CD4-positive, alpha-beta memory T cell (primary cell): ENCODE measurements at places on chromosomes 1 and 21. TPM values are rescaled to one million over a fixed set of nuclear protein-coding genes. Genes with fewer than 3 reads are reported as not detected.

- peaks cover 44% of the 10 kb centered on the region for H3K36me3 ChIP-seq
- H3K4me3 ChIP-seq, result no peak overlapping the region
- DNase-seq, result no peak
- H3K27ac ChIP-seq, result no peak overlapping the region
- H3K27me3 ChIP-seq, result no peaks in the 10 kb centered on the region
Observed at GRCh38 chr21:36337099-36337509, 17.1 kb downstream of the MORC3 start.

- H3K4me3 ChIP-seq, result no peak overlapping the region
- H3K36me3 ChIP-seq, result no peaks in the 10 kb centered on the region
- no peaks in the 10 kb centered on the region for H3K27me3 ChIP-seq
- H3K4me1 ChIP-seq, result peaks cover 2% of the 10 kb centered on the region
Observed at GRCh38 chr1:212231372-212231771, 53.8 kb upstream of the PPP2R5A start.

- peaks cover 18% of the 10 kb centered on the region for H3K4me1 ChIP-seq
- DNase-seq, result peak; percentile 40
- H3K27me3 ChIP-seq, result no peaks in the 10 kb centered on the region
Observed at GRCh38 chr1:193104502-193104906, 710 bp downstream of the GLRX2 start.

DNA sequence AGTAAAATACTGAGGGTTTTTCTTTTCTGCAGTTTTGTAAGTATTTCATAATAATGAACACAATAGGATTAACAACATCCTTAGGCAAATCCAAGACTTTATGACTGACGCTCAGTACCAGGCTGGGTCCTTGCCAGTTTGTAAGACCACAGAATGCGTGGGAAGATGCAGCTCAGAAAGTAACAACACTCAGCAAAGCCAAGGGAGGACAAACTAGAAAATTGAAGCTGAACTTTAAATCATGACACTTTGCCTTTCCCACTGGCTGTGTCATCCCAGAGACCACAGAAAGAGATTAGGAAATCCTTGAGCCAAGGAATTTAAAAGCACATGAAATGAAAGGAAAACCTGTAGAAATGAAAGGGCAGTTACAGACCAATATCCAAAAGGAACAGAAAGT, 426.3 kb upstream of the CHRM3 start:
- DNase-seq, result no peak
- H3K4me3 ChIP-seq, result no peak overlapping the region
- no peaks in the 10 kb centered on the region for H3K36me3 ChIP-seq
- H3K4me1 ChIP-seq, result no peaks in the 10 kb centered on the region
- H3K27me3 ChIP-seq, result no peaks in the 10 kb centered on the region

DNA sequence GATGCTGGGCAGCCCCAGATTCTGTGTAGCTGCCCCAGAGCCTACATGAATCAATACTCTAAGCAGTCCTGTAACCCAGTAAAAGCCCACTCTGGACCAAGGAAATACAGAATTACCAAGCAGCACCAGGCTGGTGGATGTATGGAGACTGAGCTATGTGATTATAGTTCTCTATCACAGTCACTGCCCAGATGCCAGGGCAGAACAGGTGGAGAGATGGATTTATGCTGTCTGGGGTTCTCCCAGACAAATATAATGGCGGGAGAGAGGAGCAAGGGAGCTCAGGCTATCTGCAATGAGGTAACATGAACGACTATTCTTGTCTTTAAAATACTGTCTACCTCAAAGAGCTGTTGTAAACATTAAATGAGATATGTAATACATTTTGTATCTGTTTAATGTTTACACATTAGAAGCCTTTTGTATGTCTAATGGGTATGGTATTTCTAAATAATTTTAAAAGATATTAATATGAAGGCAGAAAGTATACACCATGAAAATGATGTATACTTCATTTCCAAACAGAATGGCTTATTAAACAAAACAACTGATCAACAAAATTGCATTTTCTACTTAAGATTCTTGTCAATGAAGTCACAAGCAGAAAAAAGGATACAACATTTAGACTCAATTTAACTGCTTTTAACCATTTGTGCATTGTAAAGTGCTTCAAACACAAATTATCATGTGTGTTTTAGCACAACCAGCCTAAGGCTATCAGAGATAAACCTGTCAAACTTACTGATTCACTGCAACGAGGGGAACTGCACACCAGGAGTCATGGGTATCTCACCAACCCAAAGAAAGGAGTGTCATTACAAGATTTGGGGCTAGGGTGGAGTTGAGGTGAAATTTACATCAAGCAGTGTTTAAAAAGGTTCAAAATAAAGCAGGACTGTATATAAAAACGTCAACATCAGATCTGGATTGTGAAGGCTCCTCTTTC, 3.0 kb downstream of the SDE2 start:
- peaks cover 68% of the 10 kb centered on the region for H3K4me1 ChIP-seq
- no peaks in the 10 kb centered on the region for H3K27me3 ChIP-seq
- peak overlapping the region; percentile 6 for H3K27ac ChIP-seq

DNA sequence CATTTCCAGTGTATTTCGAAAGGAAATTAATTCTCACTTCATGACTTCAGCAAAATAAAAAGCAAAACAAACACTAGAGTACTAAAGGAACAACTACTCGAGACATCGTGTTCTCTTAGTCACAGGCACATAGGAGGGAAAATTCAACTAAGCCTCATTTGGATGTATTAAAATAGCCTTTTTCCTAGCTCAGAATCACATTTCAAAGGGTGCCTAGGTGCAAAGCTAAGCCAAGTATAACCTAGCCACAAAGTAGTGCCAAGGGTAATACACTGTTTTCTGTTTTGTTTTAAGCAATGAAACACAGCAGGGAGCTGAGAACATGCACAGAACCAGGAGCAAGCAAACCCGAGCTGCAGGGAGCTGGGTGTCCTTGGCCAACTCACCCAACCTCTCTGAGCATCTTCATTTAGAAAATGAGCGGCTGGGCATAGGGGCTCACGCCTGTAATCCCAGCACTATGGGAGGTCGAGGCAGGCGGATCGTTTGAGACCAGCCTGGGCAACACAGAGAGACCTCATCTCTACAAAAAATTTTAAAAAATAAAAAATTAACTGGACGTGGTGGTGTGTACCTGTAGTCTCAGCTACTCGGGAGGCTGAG, 26.6 kb upstream of the ACBD6 start:
- H3K4me1 ChIP-seq, result no peaks in the 10 kb centered on the region
- no peak overlapping the region for H3K4me3 ChIP-seq
- H3K27ac ChIP-seq, result no peak overlapping the region
- H3K36me3 ChIP-seq, result no peaks in the 10 kb centered on the region
- no peaks in the 10 kb centered on the region for H3K27me3 ChIP-seq

- DNase-seq, result no peak
- no peaks in the 10 kb centered on the region for H3K27me3 ChIP-seq
- H3K4me3 ChIP-seq, result no peak overlapping the region
- no peaks in the 10 kb centered on the region for H3K4me1 ChIP-seq
- H3K36me3 ChIP-seq, result no peaks in the 10 kb centered on the region
Observed at GRCh38 chr1:175353066-175353465, 160.5 kb upstream of the KIAA0040 start.

DNA sequence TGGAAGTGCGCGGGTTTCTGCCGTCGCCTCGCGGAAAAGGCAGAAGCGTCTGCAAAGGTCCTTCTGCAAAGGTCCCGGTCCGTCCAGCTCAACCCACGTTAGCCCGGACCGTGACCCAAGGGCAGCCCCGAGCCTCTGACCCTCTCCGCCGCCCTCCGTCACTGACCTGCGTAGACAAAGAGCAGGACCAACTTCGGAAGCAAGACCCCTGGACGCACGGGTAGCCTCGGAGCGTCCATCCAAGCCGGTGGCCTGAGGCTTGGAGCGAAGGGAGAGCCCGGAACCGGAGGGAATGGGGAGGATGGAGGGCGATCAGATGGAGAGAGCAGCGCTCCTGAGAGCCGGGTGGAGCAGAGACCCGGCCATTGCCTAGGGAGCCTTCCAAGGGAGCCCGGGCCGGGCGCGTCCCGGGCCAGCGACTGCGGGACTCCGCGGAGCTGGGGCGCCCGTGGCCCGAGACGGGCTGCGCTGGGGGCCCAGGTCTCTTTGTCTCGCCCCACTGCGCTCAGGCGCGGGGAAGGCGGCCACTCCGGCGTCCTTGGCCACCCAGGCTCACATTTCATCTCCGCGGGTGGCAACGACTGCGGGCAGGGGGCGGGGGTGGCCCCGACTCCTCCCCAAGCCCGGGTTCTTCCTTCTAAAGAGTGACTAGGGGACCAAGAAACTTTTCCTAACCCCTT, at the start of gene CYYR1:
Gene CYYR1, minus strand, starts transcription at position 585 of the 680 bp plus-strand sequence. Its CDS starts 346 bp downstream, at position 239.
- H3K27ac ChIP-seq, result no peak within 1 kb of the TSS
- H3K36me3 ChIP-seq, result no peaks in the 10 kb centered on the region
- no peaks in the 10 kb centered on the region for H3K4me1 ChIP-seq
- no peaks in the 10 kb centered on the region for H3K27me3 ChIP-seq

- no peaks in the 10 kb centered on the region for H3K27me3 ChIP-seq
- no peak overlapping the region for H3K4me3 ChIP-seq
- no peak for DNase-seq
Observed at GRCh38 chr1:111629190-111629954, 9.8 kb downstream of the RAP1A start.

- H3K36me3 ChIP-seq, result no peaks in the 10 kb centered on the region
- no peak overlapping the region for H3K27ac ChIP-seq
- no peaks in the 10 kb centered on the region for H3K4me1 ChIP-seq
Observed at GRCh38 chr1:245748240-245748639, 593.5 kb downstream of the KIF26B start.

- H3K27me3 ChIP-seq, result no peaks in the 10 kb centered on the region
- no peak for DNase-seq
- H3K36me3 ChIP-seq, result no peaks in the 10 kb centered on the region
- no peak overlapping the region for H3K27ac ChIP-seq
- H3K4me3 ChIP-seq, result no peak overlapping the region
- no peaks in the 10 kb centered on the region for H3K4me1 ChIP-seq
Observed at GRCh38 chr1:163836481-163836880, 514.7 kb downstream of the NUF2 start.

DNA sequence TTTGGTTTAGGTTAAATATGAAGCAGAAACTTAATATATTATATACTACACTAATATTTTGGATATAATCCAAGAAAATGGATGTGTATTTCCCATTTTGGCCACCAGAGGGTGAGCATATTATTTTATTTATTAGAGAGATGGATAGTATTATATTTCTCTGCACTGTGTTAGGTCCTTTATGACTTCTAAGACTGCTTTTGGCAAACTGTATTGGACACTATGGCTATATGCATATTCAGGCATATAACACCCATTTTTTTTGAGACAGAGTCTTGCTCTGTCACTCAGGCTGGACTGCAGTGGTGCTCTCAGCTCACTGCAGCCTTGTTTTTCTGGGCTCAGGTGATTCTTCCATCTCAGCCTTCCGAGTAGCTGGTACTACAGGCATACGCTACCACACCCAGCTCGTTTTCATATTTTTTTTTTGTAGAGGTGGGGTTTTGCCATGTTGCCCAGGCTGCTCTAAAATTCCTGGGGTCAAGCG, 17.8 kb upstream of the PGM1 start:
- peak; percentile 24 for DNase-seq
- no peak overlapping the region for H3K4me3 ChIP-seq
- H3K36me3 ChIP-seq, result no peaks in the 10 kb centered on the region

DNA sequence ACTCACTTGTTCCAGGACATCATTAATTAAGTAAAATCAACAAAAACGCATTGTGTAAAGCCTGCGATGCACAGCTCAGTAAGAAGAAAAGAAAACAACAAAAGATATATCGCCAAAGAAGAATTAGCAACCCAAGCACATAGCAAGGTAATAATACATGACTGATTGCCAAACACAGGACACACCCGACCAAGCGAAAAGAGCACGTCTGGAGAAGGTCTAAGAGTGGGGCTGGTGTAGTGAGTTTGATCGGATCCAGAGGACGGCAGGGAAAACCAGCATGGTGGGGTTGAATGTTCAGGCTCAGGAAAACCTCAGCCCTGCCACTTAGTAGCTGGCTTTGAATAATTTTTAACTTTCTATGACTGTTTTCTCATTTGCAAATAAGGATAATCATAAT, 69.8 kb downstream of the JAK1 start:
- no peak overlapping the region for H3K27ac ChIP-seq
- no peak for DNase-seq
- H3K4me1 ChIP-seq, result peaks cover 96% of the 10 kb centered on the region

- H3K4me1 ChIP-seq, result no peaks in the 10 kb centered on the region
- H3K4me3 ChIP-seq, result no peak overlapping the region
- peaks cover 59% of the 10 kb centered on the region for H3K36me3 ChIP-seq
- no peaks in the 10 kb centered on the region for H3K27me3 ChIP-seq
- H3K27ac ChIP-seq, result no peak overlapping the region
- no peak for DNase-seq
Observed at GRCh38 chr1:236888903-236889302, 93.8 kb downstream of the MTR start.

- H3K27me3 ChIP-seq, result no peaks in the 10 kb centered on the region
- H3K27ac ChIP-seq, result no peak overlapping the region
- H3K4me1 ChIP-seq, result no peaks in the 10 kb centered on the region
- DNase-seq, result no peak
- no peaks in the 10 kb centered on the region for H3K36me3 ChIP-seq
Observed at GRCh38 chr1:7479571-7479970, 291.5 kb upstream of the VAMP3 start.

GRCh38 chr1:6545276-6546112, 8.8 kb downstream of the NOL9 start:
- peak; percentile 29 for DNase-seq
- H3K27ac ChIP-seq, result peak overlapping the region; percentile 49
- peaks cover 33% of the 10 kb centered on the region for H3K4me1 ChIP-seq
- no peak overlapping the region for H3K4me3 ChIP-seq

DNA sequence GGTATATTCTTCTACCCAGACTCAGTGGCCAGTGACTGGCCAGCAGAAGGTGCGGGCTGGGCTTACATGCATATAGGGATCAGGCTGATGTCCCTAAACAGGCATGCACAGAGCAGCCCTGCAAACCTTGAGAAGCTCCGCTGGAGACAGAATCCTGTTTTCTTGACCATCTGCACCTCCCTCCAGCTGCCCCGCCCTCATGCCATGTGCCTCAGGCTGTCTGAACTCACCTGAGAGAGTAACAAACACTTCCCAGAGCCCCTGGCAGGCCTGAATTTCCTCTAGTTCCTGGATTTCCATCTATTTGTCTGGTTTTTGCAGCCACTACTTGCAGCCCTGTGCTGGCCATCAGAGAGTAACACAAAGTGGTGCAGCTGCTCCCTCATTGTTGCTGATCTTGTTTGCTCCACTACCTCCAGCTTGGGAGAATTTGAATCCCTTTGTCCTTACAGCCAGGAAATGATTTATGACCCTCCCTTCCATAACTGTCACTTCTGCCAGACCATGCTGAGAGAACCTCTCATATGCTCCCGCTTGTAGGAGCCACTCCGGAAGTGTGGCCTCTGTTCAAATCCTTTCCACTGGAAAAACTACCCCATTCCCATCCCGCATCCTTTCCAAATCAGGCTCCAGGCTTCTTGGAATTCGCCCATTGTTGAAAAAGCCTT, 113.6 kb downstream of the NMNAT2 start:
- no peak overlapping the region for H3K4me3 ChIP-seq
- no peak overlapping the region for H3K27ac ChIP-seq
- no peak for DNase-seq
- H3K36me3 ChIP-seq, result no peaks in the 10 kb centered on the region

The DLGAP3 gene
- 1.5 TPM for total RNA-seq

The SAMSN1 gene
- total RNA-seq, result 58.0 TPM

The UBXN10 gene
- total RNA-seq, result 0.08 TPM

The SLAMF7 gene
- total RNA-seq, result 8.1 TPM

The CDC42BPA gene
- 0.49 TPM for total RNA-seq

The GJA5 gene
- total RNA-seq, result not detected

The SIKE1 gene
- 67.1 TPM for total RNA-seq

The KRTAP20-4 gene
- not detected for total RNA-seq

The KCNQ4 gene
- 0.20 TPM for total RNA-seq

The USH2A gene
- total RNA-seq, result not detected
